AG04450 (cell line): ENCODE measurements at places on chromosomes 6 and 20.

- DNase-seq = no peak
Measured at GRCh38 chr20:61350500-61351250, 98.6 kb downstream of the CDH4 start.

GRCh38 chr6:101458336-101458735 lies 64.8 kb downstream of the GRIK2 start:
- DNase-seq = no peak

GRCh38 chr20:33853507-33853813 lies 42.3 kb downstream of the CHMP4B start:
- no peak for DNase-seq

DNA sequence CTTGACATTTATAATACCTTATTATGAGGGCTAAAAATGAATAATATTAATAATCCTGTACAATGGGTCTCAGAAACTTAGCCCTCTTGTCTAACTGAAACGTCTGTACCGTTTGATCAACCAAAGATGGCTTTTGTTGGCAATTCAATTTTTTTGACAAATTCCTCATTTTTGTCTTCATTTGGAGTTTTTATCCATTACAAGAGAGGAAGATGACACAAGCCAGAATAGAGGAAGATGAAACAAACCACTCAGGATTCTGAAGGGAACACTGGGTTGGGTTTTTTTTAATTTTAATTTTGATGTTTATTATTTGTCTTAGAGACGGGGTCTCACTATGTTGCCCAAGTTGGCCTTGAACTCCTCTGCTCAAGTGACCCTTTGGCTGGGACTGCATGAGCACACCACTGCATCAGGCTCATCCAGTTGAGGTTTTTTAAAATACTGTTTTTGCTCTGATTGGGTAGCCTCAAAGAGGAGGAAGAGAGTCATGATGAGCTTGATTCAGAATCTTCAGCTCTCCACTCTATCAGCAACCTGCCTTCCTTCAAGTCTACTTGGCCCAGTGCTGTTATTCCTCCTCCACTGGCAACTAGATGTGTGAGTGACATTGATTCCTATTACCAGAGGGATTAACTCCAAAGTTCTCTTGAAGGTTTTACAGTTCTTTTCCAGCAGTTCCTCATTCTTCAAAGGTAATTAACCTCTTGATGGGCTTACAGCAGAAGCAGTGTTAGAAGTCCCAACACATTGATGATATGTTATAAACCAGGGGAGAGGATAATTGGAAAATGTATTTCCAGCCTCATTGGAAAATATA lies 71.3 kb downstream of the ATXN1 start:
- no peak for DNase-seq

DNA sequence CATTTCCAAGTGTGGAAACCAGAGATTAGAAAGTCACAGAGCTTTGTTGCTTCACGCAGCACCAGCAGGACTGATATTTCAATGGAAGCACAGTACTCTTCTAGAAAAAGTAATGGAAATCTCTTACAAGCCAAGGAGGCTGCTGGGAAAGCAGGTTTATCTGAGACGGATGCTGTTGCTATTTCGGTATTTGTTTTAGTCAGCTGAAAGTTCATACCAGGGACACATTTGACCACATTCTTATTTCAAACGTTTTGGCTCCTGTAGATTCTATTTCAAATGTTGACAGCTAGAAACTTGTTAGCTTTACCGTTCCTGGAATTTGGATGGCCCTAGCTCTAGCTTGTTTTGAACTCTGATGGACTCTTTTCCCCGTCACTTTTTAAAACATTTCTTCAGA lies 3.7 kb upstream of the TMEM242 start:
- no peak for DNase-seq

- no peak for DNase-seq
Measured at GRCh38 chr6:25913741-25914140, 16.8 kb downstream of the SLC17A2 start.

DNA sequence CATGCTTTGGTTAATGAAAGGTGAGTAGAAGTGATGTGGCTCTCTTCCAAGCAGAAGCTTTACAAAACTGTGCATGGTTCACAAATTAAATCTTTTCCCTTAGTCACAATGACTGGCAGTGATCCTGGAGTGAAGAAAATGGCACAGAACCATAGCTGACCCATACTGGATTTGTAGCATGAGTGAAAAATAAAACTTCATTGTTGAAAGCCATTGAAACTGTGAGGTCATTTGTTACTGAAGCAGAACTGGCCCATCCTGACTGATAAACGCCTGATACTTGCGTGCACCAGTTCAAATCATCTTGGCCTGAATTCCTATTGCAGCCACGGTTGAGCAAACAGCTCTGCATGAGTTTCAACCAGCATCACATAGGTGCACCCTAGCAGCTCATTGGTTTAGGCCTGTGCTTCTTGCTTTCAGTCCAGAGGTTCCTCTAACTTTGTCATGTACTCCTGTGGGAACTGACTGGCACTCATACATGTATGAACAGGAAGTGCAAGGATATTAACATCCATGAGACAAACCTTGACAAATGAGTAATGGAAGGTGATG lies 40.5 kb downstream of the SAMD5 start:
- DNase-seq = no peak

GRCh38 chr20:42085366-42085765 lies 467.2 kb upstream of the CHD6 start:
- DNase-seq = no peak

- no peak for DNase-seq
Measured at GRCh38 chr6:133682506-133683307, 206.2 kb upstream of the TCF21 start.

GRCh38 chr6:156657296-156657695 lies 119.9 kb upstream of the ARID1B start:
- DNase-seq = no peak

DNA sequence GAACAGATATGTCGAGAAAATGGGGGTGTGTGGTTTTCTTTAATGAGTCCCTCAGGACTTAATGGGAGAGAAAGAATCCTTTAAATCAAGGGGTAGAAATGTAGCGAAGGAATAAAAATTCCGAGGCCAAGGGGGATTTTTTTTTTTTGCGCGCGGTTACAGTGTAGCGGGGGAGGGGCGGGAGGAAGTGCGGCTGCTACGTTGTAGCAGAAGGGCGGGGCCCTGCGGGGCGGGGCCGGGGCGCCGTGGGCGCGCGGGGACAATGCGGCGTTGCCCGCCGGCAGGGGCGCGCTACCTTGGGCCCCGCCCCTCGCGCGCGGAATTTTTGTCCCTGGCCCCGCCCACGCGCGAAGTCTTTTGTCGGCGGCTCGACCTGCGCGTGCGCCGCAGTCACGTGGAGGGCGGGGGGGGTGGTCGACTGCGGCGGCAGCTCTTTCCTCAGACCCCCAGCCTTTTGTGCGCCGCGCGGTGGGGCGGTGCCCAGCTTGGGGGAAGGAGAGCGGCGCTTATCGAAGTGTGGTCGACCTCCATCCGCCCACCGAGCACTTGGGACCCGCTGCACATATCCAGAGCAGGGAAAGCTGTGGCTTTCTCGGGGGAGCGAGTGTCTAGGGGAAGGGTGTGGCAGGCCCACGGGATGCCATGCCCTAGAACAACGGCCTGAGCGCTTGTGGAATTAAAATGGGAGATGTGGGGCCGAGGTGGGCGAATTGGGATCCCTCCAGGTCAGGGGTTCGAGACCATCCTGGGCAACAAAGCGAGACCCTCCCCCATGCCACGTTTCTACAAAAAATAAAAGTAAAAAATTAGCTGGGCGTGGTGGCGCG lies 1.3 kb downstream of the TUBB start:
- peak; percentile 78 for DNase-seq

- DNase-seq = no peak
Measured at GRCh38 chr6:68196645-68197044, 438.4 kb upstream of the ADGRB3 start.

DNA sequence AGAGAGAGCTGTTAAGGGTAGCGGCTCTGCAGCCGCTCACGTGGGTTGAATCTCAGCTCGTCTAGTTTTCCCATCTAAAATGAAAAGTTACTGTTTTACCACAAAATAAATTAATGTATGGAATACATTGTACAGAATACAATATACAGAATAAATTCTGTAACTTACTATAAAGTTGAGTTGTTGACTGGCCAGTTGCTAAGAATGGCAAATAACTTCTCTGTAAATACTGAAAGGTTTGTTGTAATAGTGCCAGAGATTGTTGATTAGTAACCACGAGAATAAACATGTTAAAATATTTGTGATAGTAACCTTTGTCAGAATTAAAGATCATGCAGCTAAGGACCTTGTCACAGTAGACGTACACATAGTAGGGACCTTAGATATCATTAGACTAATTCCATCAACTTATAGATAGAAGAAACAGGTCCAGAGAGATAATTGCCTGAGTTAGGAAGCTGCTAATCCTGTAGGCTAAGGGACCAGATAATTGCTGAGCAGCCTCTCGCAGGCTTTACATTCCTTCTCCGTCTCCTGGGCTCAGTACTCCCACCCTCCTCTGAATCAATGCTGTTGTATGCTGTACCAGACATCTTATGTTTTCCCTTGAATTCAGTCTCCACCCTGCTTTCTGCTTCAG lies 544 bp upstream of the NRM start:
- DNase-seq = no peak

- peak; percentile 76 for DNase-seq
Measured at GRCh38 chr20:9978397-9979004, 56.3 kb upstream of the ANKEF1 start.

GRCh38 chr20:5642155-5642981 lies 107.8 kb upstream of the SHLD1 start:
- DNase-seq = no peak

DNA sequence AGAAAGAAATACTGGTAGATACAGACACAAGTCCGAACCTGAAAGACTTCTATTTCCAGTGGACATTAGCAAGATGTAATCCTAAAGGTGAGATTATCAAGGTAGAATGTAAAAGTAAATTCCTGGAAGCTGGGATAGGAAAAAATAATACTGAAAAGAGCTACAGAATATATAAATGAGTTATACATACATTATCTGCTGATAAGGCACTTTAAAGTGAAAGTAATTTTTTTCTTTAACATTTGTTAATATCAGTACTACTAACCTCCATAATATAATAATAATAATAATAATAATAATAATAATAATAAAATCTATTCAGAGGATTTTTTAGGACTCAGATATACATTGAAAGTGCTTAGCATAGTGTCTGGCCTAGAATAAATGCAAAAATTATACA lies 102.5 kb downstream of the RFX6 start:
- no peak for DNase-seq

DNA sequence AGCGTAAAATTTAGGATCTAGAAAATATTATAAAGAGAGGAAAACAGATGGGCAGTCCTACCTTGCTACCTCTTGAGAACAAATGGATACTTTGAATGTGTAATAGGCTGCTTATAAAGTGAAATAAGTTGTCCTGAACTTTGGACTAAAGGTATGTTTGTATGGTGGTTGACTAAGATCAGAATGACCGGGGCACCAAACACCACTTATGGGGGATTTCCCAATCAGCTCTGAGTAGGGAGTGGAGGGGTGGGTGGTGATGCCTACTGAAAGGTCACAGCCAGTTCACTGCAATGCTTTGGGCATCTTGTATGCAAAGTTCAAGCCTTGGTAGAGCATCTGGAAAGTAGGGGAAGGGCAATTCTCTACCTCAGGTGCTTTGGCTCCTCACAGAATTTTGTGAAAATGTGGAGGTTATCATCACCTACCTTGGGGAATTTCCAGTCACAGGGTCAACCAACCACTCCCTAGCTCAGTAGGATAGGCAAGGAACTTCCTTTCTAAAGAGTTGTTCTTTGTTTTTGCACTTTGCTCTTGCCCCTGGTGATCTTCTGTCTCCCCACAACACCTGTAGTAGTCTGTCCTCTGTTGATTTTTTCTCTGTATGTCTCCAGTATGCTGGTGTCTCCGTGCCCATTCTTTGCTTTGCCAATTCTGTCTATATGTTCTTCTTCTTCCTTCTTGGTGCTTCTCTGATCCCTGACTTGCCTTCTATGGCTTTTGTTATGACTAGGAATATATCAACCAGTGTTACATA lies at the start of gene TRIM31:
Gene TRIM31 (minus strand): TSS at position 88 of the 757 bp plus-strand sequence. CDS start 285 bp downstream, outside the sequence.
- DNase-seq = no peak

DNA sequence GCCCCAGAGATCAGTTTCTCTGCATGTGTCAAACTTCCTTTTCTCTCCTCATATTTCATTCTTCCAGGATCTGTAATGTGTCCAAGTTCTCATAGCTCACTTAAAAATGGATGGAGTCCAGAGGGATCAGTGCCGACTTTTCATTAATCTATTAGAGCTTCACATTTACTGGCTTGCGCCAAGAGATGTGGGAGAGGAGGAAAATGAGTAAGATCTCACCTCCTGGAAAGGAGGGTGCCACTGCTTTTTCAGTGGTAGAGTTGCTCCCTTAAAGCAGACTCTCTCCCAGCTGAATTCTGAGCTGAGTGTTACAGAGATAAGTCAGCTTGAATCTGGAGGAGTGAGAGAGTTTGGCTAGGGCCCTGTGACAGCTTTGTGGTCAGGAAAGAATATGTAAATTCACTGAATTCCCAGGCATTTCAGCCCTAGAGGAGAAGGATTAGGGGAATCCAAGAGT lies 175.9 kb downstream of the SOX4 start:
- DNase-seq = peak; percentile 95

DNA sequence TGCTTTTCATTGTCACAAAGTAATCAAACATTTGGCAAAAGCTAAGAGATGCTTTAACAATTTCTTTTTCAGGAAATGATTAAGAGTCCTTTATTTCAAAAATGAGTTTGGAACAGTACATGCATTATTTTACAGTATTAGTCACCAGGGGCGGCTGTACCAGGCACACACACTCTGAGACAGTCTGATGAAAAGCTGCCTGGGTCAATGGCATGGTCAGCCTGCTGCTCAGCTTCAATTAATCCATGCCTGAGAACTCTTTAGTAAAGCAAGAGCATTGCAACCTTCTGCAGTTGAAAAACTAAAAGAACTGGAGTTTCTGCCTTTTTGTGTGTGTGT lies 105.5 kb downstream of the TULP4 start:
- no peak for DNase-seq

GRCh38 chr6:149918151-149918905 lies 4.6 kb downstream of the RAET1G start:
- DNase-seq = no peak

GRCh38 chr20:57553376-57554018 lies 7.4 kb upstream of the PCK1 start:
- DNase-seq = no peak

DNA sequence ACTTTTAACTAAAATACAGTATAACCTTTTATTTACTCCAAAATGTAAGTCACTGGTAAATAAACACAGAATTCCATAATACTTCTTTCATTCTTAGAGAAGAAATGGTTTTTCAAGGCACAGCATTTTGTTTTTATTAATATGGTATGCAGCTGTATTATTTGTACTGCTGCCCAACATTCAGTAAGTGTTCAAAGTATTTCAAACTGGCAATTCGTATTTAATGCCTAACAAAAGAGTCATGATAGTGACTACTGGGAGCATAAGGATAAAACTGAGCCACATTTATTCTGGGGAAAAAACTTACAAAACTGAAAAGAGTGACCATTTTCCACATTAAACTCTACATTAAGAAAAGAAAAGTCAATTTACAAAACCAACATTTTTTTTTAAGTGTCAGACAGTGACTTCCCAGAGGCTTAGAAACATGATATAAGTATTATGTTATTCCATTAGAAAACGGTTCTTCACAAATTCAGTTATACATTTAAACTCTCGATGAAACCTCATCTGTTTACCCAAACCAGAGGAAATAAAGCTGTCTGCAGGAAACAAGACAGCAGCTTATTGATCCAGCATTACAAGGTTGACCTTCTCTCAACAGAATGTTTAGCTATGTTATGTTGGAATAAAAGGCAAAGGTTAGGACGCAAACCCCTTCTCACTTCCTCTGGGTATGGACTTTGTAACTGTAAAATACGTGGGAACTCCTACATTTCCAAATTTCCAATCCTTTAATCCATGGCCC lies 24.3 kb downstream of the EPB41L2 start:
- no peak for DNase-seq

- no peak for DNase-seq
Measured at GRCh38 chr6:3236005-3236404, 8.6 kb upstream of the TUBB2B start.
